Renal cortex interstitium (tissue), 15 donors: ENCODE measurements at places on chromosomes 12 and 14. TPM values are rescaled to one million over a fixed set of nuclear protein-coding genes. Genes with fewer than 3 reads are reported as not detected.
A peak's percentile ranks its signal among the peaks of the same experiment; 100 is the strongest.

GRCh38 chr12:74780182-74780849 is 242.7 kb downstream of the ATXN7L3B start:
- no peak for DNase-seq

- DNase-seq: peak; percentile 1
Observed at GRCh38 chr12:86950444-86950843, 694.3 kb upstream of the MGAT4C start.

The TPPP2 gene
- polyA plus RNA-seq: 3.7 TPM

GRCh38 chr12:10705655-10706054 is 17.5 kb downstream of the YBX3 start:
- no peak for DNase-seq

GRCh38 chr14:70416338-70416724 is 559 bp downstream of the SYNJ2BP start:
- DNase-seq: peak; percentile 9

GRCh38 chr12:27424631-27425230 is 21.8 kb upstream of the SMCO2 start:
- peak; percentile 25 for DNase-seq

The MGP gene
- polyA plus RNA-seq: 56.9 TPM

The CAPZA3 gene
- 0.37 TPM for polyA plus RNA-seq

The KRT82 gene
- polyA plus RNA-seq: not detected

GRCh38 chr14:23365732-23366425 is 907 bp upstream of the EFS start:
- peak; percentile 82 for DNase-seq

The E2F7 gene
- 6.9 TPM for polyA plus RNA-seq

DNA sequence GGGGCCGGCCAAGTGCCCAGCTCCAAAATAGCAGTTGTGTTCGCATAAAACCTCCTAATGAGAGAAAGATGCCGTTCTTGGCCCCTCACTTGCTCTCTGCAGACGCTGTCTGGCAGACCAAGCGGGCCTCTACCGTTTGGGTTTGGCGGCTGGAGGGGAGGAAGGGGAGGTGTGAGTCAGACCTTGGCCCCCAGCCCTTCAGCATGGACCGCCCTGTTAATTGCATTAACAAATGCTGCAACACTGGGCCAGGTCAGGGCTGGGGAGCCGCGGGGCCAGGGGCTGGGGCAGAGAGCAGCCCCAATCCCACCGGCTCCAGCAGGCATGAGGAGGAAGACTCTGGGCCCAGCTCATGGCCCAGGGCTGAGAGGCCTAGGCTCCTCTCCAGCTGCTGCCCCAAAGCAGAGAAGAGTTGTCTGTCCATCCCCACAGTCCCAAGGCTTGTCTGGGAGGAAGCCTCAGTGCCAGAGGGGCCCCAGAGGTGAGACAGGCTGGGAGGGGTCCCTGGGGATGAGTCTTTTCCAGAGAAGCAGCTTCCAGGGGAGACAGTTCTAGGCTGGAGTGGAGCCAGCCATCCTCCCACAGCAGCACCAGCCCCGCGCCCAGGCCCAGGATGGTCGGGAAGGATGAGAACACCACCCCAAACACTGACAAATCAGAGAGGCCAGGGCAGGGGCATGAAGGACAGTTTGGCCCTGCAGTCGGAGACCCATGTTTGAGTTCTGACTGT is 16.9 kb downstream of the LTBP2 start:
- DNase-seq: no peak

The CACNA1C gene
- 13.1 TPM for polyA plus RNA-seq

The MAGOHB gene
- 41.4 TPM for polyA plus RNA-seq

DNA sequence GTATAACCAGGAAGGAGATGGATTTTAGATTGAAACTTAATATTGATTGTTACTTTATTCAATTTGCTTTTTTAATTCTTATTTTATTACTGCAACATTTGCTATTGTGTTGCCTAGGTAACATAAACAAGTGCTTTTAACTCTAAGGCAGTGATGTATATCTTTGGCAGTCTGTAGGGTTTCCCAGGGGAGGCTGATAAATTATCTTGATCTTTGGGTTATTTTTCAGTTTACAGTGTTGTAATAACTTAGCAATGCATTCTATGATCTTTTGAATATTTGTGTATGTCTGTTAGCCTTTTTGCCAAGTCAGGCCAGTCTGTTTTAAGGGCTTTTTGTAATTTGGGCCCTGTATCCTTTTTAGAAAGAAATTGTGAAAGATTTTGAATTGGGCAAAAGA is 7.8 kb upstream of the DTD2 start:
- DNase-seq: no peak

DNA sequence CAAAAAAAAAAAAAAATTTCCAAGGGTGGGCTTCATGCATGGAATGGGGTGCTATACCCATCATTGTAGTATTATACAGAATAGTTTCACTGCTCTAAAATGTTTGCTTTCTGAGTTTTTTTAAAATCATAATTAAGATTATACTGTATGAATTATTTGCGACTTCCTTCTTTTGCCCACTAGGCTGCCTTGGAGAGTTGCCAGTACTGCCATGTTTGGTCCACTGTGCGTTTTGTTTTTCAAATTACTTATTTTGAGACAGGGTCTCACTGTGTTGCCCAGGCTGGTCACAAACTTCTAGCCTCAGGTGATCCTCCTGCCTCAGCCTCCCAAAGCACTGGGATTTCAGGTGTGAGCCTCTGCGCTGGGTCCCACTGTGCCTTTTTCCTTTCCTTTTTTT is 19.9 kb downstream of the PLBD2 start:
- no peak for DNase-seq

- no peak for DNase-seq
Observed at GRCh38 chr14:87830443-87831096, 162.4 kb downstream of the GALC start.

- DNase-seq: no peak
Observed at GRCh38 chr12:2691345-2692071, 103.3 kb upstream of the FKBP4 start.

DNA sequence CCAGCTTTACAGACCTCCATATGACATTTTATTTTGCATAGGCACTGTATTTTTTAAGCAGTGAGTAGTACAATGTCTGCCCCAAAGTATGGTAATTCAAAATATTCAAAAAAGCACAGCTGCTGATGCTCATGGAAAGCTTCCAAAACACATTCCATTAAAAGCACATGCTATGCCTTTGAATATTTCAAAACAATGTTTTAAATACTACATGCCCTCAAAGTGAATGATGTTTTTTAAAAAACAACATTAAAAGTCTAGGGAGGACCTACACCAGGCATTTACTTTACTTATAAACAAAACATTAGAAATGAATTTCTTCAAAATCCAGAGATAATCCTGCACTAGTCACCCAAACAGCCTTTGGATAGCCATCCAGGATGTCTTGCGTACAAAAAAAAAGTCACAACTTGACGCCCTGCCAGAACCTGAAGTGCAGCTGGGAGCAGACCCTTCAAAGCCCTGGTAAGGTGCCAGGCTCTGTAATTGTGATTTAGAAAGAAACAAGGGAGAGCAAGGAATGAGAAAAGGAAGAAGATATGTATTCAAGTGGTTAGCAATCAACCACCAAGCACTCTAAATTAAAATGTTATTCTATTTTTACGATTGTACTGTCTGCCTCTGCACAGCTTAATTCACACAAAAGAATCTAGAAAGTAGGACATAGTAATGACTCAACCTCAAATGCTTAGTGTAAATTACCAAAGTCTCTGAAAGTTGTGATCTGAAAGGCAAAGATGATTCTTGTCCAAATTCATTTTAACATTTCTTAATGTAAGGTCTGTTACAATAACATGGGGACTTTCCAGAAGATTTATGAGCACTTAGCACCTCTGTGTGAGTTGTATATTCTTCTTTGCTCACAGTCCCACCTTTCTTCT is 31.9 kb downstream of the CEP83 start:
- DNase-seq: peak; percentile 29

GRCh38 chr12:22285846-22286245 is 48.7 kb downstream of the ST8SIA1 start:
- no peak for DNase-seq

GRCh38 chr14:70857496-70857890 is 48.2 kb upstream of the MAP3K9 start:
- DNase-seq: no peak

The GPR162 gene
- 25.4 TPM for polyA plus RNA-seq

- no peak for DNase-seq
Observed at GRCh38 chr12:3086729-3087323, 9.6 kb downstream of the TSPAN9 start.

The TMEM132D gene
- polyA plus RNA-seq: 1.7 TPM

- no peak for DNase-seq
Observed at GRCh38 chr12:80941916-80942315, 4.2 kb upstream of the LIN7A start.

GRCh38 chr12:120455302-120455701 is 9.1 kb downstream of the GATC start:
- no peak for DNase-seq

DNA sequence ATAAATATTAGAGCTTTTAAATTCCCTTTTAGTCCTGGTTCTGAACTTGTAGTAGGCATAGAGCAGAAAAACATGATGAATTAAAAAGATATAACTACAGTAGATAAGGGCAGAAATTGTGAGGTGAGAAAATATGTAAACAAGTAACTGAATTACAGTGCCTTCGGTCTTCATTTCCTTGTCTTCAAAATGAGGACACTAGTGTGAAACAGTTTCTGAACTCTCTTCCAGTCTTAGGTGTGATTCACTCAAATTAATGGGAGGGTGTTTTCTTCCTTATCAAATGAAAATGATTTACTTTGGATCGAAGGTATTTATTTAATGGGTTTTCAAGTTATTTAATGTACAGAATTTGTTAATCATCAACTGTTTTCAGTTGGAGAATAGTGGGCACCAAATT is 1.5 kb downstream of the FGD4 start:
- DNase-seq: no peak

DNA sequence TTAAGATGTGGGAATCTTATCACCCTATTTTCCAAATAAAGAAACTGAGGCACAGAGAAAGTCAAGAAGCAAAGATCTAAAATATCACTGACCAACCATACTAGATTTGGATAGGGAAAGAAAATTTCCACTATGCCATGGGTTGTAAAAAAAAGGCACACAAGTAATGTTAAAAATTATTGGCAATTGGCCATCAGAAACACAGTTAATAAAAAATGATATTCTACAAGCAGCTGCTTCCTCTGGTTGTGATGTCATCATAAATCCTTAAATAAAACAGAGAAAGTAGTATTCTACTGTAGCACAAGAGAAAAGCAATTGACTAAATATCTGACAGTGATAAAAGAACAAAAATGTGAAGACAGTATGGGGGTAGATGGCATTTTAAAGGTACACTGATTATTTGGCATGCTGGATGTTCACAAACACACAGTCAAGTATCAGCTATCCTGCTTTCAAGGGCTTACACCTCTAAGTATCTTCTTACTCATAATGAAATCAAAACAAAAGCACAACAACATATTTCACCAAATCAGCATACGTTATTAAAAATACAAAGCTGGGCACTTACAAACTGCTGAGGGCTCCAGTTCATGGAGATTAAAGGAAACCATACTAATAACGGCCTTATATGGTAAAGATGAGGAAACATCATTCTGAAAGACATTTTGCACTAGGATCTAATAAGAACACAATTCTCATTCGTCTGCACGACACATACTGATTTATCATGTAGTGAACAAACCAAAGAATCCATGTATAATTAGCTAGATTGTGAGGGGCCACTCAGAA is 45.7 kb downstream of the CORO1C start:
- DNase-seq: no peak

- no peak for DNase-seq
Observed at GRCh38 chr12:131356485-131357184, 354.3 kb upstream of the SFSWAP start.

DNA sequence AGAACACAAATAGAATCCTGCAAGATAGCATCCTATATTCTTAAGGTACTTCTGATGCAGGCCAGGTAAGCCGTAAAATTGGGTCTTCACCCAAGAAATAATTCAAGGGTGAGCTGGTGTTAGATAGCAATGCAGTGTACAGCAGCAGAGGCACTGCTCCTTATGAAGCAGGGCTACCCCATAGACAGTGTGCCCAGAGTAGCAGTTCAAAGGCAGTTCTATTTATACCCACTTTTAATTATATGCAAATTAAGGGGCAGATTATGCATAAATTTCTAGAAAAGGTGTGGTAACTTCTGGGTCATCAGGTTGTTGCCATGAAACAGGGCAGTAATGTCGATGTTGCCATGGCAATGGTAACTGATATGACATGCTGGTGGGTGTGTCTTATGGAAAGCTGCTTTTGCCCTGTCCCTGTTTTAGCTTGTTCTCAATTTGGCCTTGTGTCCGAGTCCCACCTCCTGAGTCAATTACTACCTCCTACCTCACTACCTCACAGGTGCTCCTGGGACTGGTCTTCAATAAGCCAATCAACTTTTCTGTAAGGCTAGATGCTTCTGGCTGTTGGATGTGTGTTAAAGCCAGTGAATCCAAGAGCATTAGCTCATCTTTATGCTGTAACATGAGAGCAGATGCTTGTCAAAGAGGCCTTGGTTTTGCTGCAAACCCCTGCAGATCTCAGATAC is 61.0 kb downstream of the PPM1A start:
- no peak for DNase-seq

The FSCB gene
- not detected for polyA plus RNA-seq
